AG08395 (cell line): ENCODE measurements at places on chromosomes 7 and 10.
A peak's percentile ranks its signal among the peaks of the same experiment; 100 is the strongest.

DNA sequence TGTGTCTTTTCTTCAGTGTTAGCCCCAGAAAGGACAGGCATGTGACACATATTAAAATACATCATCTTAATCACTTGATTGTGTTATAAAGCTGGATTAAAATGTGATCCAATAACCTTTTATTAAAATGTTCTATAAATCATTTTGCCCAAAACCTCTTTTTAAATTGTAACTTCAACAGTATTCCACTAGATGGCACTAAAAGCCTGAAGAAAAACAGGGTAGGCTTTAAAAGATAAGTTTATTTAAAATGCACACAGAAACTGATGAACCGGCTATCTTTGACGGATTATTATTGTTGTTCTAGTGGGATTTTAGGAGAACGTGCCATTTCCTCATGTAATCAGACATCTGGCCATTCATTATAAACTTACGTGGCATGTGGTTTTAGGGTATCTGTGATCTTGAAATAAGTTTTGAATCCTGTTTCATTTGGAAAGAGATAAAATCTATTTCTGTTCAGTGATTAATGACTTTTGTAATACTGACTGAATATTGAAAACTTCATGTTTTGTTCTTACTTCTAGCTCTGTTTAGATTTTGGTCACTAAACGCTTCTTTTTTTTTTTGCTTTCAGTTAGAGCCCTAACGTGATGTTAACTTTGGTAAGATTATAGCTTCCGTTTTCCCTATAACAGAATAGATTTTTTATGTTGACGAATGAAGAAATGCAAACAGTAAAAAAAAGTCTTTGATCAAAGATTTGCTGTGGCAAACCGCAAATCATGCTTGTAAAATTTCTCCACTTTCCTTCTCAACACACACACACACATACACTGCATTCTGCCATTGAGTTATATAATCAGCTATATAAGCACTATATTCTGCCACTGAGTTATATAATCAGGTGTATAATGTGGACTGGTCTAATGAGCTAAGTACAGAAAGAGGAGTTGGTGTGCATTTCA is 13.6 kb downstream of the VPS50 start:
- DNase-seq: peak; percentile 19

DNA sequence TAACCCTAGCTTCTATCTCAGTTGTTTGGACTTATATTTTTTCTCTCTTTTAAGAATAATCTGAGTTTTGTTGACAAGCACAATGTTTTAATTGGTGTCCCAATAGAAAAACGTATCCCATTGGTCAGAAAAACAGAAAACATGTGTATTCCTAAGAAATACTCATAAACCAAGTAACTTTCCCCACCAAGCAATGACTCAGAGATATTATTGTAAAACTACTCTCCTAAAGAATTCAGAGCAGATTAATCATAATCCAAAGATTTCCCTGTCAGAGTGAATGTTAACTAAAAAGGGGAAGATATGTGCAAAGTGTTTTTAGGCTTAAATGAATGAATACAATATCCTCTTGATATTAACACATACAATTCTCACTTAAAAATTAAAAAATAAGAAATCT is 29.4 kb upstream of the MBL2 start:
- DNase-seq: no peak

DNA sequence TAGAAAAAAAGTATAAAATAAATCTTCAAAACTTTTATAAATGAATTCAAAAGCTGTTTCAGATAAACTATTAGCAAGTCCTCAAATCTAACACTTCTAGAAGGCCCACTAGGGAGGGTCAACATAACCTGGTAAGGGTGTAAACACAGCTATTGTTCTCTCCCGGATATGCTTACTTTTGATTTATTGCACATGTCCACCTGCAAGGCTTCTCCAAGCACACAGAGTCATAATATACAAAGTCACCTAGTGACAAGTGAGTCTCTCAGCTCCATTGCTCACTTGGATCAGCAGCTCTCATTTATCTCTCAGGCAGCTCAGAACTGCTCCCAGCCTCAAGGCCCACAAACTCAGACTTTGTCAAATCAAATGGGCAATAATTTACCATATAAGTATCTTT is 44.0 kb upstream of the COL1A2 start:
- DNase-seq: no peak

GRCh38 chr10:80204677-80205476 is 460 bp downstream of the ANXA11 start:
- no peak for DNase-seq

- peak; percentile 30 for DNase-seq
Observed at GRCh38 chr10:72567421-72567820, 58.5 kb downstream of the MICU1 start.

DNA sequence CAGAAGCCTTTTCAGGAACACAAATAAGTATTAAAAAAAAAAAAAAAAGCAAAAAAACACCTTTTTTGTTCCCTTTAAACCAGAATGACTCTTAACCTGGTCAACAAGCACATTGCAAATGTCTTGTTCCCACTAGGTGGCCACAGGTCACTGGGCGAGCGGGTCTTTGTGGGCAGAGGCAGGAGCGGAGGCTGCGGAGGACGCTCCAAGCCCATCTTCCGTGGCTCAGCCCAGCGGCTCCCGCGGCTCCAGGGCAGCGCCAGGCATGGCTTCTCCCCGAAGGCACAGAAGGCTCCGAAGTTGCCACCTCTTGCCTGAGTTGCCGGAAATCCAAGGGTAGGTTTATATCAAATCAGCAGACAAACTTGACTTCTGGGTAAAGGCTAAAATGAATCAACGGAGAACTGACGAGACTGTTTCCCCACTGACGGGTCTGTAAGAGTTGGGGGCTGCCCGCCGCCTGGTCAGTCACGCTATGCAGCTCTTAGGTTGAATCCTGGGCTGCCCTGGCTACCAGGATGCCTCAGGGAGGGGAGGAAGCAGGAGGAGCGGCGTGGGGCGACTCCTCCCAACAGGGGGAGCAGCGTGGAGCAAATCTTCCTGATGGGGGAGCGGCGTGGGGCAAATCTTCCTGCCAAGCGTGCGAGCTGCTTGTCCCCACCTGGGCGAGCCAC is 144.5 kb downstream of the PTPRN2 start:
- no peak for DNase-seq

- no peak for DNase-seq
Observed at GRCh38 chr7:54615537-54615936, 73.4 kb downstream of the VSTM2A start.

- DNase-seq: no peak
Observed at GRCh38 chr10:21976739-21977138, 26.8 kb downstream of the DNAJC1 start.

DNA sequence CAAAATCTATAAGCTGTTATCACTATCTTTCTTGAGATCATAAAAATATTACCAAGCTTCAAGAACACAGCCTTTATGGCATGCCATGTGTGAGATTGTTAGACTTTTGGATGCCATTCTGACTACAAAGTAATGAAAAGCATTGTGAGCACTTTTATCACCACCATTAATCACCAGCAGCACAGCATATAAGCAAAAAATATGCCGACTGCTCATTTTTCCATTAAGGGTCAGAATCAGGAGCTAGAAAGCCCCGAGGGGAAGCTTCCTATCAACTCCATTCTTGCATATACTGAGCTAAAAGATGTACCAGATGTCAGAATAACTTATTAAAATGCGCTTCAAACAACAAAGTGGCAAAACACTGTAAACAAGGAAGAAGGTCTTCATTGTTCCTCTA is 114.3 kb downstream of the LMBR1 start:
- no peak for DNase-seq

- DNase-seq: peak; percentile 74
Observed at GRCh38 chr10:34102893-34103506, 712.1 kb downstream of the PARD3 start.

DNA sequence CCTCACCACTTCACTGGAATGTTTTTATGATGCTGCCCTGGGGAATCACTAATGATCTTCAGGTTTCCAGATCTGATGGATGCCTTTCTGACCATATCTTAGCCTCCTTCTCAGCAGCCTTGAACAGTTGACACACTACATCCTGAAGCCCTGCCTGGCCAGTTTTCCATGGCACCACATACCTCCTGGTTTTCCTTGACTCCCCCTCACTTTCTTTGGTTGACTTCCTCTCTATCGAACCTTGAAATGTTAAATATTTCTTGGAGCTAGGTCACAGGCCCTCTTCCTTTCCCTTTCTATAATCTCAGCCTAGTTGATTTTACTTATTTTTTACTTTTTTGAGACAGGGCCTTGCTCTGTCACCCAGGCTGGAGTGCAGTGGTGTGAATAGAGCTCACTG is 108.8 kb upstream of the CDK1 start:
- DNase-seq: no peak

DNA sequence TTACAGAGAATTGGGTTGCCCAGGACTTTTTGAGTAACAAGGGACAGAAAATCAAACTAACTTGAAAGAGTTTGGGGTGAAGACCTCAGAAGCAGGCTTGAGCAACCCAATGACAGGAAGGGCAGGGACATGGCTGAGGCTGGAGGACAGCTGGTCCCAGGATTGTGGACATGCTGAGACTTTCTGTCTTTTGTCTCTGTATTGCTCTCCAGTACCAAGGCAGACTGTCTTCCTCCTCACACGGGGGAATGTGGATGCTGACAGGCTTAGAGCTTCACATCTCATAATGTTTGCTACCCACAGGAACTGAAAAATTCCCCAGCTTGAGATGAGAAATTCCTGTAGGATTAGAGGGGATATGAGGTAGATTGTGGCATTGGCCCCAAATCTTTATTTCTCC is 229.6 kb downstream of the PHF14 start:
- DNase-seq: no peak

DNA sequence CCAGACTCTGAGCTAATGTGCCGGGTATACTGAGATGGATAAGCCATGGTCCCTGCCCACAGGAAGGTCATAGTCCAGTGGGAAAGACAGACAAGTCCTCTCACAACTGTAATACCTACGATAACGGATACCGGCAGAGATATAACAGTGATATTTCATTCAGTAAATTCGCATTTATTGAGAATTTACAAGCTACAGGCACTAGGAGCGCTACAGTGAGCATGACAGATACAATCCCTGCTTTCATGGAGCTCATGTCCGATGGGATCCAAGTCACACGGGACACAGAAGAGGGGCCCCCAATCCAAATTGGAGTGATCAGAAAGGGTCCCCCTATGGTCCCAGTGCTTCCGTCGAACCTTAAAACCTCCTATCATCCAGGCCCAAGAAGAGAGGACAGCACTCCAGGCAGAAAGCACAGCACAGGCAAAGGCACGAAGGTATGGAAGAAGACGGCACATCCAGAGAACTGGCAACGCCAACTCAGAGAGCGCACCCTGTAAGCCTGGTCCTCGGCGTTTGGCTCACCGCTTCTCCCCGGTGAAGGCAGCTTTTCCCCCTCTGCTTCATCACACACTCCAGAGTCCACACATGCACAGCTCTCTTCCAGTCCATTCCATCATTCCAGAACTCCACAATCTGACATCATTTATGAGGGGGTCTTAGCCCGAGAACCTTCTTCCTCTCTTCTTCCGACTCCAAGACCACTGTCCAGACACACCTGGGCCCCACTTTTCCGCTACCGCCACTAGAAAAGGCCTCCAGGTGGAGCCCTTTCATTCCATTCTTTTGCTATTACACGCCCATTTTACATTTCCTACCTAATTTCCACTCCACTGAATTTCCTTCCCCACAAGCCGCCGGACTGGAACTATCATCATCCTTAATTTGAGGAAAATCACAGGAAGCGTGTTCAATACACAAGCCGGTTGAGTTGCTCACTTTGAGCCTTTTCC is 47.8 kb upstream of the NKX2-3 start:
- DNase-seq: no peak

- DNase-seq: peak; percentile 52
Observed at GRCh38 chr7:28858206-28858605, 99.9 kb downstream of the TRIL start.
